SK-N-MC (cell line): ENCODE measurements at places on chromosomes 3 and 15.

- DNase-seq = no peak
These were observed 14.4 kb downstream of the SECISBP2L start for GRCh38 chr15:49031804-49032203.

GRCh38 chr15:100078511-100079220 is 263.1 kb downstream of the ADAMTS17 start:
- no peak for DNase-seq

GRCh38 chr15:73704869-73705645 is 20.9 kb downstream of the CD276 start:
- DNase-seq = no peak

DNA sequence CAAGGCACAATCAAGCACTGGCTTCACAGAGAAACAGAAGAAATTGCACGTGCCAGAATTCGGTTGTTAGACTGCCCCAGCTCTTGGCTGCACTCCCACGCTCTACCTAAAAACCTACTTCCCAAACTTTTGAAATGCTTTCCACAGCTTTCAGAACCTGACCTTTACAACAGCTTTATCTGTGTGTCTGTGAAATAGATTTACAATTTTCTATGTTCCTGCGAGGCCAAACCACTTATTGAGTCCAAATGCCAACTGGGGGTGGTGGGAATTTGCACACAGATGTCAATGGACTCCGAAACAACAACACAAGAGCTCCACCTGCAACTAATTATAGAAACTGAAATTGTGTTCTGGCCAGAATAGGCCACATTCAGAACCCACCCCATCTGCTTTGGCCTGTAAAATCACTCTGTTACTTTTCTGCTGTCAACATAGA is 44.6 kb downstream of the ERC2 start:
- no peak for DNase-seq

GRCh38 chr15:62913246-62913645 is 129.3 kb upstream of the TPM1 start:
- DNase-seq = no peak

DNA sequence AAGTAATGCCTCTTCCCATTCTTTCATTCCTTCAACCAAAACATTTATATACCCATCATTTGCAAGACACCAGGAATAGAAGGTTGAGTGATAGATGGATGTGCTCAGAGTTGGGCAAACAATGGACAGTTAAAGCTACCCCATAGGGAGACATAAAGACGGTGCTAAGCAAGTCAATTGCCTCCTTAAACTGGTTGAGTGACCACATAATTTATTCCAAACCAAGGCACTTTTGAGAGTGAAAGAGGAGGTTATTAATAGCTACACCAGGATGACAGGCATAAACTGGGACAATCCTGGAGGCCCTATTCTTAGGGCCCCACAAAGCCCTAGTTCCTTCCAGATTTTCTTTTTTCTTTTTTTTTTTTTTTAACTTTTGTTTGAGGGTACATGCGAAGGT is 21.4 kb upstream of the DYNC1LI1 start:
- DNase-seq = no peak

DNA sequence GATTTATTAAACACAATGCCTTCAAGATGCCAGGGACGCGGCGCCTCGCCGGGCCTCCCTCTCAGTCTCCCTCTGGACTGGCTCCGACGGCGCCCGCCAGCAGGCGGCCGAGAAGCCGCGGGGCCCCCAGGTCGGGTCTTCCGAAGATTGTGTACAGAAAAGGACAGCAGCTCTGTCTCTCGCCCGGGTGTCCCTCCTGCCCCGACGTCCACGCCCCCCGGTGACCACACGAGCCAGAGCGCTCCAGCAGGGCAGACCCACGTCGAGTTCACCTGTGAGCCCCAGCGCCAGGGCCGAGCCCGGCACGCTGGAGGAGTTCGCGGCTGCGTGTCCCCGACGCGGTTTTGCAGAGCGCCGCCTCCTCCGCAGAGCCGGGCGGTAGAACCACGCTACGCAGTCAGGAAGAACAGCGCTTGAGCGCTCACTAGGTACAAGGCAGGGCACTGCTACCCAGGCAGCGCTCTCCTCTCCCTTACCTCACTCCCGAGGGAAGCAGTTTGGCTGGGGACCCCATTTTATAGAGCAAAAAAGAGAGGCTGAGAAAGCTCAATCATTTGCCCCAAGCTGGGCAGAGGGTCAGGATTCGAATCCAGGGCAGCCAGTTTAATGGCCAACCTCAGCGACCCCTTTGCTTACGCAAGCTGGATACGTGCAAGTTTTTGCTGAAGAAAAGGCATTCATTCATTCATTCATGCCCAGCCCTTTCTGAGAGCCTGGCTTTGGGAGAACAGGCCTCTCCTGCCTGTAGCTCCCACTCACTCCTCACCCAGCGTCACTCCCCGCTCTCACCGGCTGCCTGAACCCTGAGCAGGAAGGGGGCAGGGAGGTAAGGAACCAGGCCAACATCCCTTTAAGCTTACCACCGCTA is 3.0 kb upstream of the TLE3 start:
- no peak for DNase-seq

- DNase-seq = no peak
These were observed 25.0 kb downstream of the MAP6D1 start for GRCh38 chr3:183800243-183800863.

- DNase-seq = no peak
These were observed 105.4 kb downstream of the LINGO1 start for GRCh38 chr15:77527164-77527778.

- no peak for DNase-seq
These were observed 17.4 kb upstream of the VGLL4 start for GRCh38 chr3:11661052-11661656.

- DNase-seq = no peak
These were observed 47.2 kb downstream of the CD86 start for GRCh38 chr3:122102191-122102935.

GRCh38 chr3:119944091-119944490 is 150.2 kb downstream of the GSK3B start:
- DNase-seq = no peak

DNA sequence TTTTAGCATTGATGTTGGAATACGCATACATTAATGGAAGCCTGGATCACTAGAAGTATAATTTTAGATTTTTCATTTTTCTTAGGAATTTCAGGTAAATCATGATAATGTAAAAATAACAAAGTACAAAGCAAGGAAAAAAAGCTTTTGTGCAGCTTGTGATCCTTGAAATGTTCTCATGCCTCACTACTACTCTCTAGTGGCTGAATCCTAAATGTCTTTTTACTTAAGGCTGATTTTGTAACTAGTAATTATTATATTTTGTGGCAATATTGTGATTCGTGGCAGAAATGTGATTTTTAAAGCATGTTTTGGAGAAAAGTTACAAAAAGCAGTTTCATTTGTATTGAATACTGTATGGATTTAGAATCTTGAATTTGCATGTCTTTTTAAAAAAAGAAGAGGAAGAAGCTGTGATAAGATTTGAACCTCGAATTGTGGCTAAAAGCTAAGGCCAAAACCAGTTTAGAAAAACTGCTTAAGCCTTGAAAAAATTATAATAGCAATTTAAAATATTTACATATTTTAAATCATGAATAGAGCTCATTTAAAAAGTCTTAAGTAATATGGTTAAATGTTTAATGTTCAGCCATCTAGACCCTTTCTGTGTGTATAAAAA is 39.0 kb downstream of the U2SURP start:
- DNase-seq = no peak

- DNase-seq = no peak
These were observed 38.9 kb upstream of the CLRN1 start for GRCh38 chr3:151011427-151011826.

- no peak for DNase-seq
These were observed 240 bp downstream of the CFAP100 start for GRCh38 chr3:126394977-126395321.
